ENCODE measurements at places on chromosomes 13 and 19.

GRCh38 chr13:31111136-31111535 lies 50.6 kb downstream of the HSPH1 start:
- DNase-seq: peak; percentile 66

DNA sequence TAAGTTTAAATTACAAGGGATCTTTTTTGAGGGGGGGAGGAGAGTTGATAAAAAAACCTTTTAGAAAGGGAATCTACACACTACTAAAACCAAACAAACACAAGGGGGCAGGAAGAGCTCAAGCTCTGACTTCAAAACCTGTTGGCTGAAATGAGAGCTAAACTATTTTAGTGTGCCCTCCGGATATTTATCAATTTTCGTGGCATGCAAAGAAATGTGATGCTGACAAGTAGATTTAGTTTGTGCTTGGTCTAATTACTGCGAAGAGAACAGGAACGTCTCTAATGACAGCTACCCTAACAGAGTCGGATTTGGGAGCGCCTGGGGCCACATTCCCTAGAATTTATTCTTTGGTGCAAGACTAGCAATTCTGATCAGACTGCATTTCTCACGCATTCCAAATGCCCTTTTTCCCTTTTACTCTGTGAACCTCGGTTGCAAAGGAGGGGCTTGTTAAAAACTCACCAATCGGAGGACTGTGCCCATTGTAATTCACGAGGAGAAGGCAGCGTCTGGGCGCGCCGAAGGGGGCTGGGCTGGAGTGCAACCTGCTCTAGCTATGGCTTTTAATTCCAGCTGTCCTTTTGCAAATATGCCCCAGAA lies 802 bp upstream of the FREM2 start:
- peak; percentile 13 for DNase-seq

DNA sequence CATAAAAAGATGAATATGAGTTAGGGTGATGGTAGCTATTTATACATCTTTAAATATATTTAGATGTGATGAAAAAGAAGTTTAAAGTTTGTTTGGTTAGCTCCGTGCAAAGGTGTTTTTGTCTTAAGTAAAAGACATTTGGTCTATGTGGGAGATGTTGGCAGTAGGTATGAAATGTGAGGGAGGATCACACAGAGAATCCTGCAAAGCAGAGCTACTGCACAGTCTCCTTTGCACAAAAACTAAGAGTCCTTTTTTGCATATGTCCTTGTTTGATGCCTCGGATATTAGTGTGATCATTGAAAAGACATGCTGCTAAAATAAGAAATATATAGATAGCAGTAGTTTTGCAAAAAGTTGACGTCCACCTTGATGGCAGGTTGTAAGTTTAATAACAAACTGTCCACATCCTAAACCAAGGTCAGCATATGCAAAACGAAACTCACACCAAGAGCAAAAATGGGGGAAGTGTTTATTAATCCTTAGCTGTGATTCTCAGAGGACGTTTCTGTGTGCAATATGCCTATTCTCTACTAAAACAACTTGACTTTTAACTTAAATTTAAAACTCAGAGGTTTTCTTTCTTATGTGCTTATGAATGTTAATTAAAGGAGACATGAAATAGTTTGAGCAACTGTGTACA lies 870.1 kb downstream of the PCDH9 start:
- DNase-seq: no peak

GRCh38 chr19:32816555-32817099 lies 52.9 kb downstream of the SLC7A9 start:
- no peak for DNase-seq

DNA sequence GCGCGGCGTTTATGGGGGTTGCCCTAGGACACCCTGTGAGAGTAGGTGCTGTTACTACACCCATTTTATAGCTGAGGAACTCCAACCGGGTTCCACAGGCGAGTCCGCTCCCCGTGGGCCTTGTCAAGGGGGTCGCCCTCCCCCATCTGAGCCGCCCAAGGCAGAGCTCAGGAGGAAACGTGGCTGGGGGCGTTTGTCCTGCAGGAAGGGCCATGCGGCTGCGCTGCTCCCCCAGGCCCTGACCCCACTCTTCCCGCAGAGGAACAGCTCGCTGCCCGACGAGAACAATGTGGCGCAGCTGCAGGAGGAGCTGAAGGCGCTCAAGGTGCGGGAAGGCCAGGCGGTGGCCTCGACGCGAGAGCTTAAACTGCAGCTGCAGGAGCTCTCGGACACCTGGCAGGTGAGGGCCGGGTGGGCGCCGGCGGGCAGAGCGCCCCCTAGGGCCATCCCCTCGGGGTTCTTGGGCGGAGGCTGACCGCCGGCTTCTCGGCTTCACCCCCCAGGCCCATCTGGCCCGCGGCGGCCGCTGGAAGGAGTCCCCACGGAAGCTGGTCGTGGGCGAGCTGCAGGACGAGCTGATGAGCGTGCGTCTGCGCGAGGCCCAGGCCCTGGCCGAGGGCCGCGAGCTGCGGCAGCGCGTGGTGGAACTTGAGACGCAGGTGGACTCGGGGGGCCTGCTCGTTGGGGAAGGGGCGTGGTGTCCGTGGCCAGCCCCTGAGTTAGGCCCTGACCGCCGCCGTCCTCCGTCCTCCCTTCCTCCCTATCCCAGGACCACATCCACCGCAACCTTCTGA lies 12.4 kb downstream of the PRR36 start:
- DNase-seq: no peak

GRCh38 chr13:91355099-91355825 lies 7.8 kb downstream of the MIR17HG start:
- no peak for DNase-seq

DNA sequence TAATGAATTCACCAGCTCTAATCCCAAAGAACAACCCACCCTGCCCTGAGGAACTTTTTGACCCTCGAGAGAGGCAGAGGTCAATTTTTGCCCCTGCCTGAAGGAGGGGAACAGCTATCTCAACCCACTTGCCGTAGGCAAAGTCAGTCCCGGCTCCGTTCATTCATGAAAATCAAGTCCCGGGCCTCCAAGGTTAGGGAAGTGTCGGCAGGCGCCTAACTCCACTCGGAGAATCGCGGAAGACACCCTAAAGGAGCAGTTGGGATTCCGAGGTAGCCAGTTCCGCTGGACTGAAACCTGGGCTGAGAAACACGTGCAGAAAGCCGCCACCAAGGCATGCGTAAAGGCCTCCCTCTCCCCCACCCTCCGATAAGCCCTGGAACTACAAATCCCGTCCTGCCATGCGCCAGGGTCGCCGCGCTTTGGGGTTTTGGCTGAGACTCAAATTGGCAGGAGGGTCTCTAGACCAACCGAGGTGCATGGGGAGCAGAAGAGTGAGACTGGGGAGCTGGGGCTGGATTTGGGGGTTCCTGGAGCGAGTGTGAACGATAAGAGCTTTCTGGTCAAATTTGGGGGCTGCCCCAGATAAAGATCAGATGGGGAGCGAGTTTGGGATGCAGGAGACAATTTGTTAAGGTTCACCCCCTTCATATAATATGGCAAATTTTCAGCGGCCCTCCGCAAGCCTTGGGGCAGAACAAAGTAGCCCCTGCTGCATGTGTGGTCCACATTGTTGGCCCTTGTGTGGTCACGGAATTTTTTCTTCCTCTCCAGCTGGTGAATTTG lies at the start of gene TNPO2:
TSS of gene TNPO2 (minus strand) at position 292 of the 786 bp plus-strand sequence. CDS start 2,955 bp downstream, outside the sequence.
- DNase-seq: peak; percentile 67

DNA sequence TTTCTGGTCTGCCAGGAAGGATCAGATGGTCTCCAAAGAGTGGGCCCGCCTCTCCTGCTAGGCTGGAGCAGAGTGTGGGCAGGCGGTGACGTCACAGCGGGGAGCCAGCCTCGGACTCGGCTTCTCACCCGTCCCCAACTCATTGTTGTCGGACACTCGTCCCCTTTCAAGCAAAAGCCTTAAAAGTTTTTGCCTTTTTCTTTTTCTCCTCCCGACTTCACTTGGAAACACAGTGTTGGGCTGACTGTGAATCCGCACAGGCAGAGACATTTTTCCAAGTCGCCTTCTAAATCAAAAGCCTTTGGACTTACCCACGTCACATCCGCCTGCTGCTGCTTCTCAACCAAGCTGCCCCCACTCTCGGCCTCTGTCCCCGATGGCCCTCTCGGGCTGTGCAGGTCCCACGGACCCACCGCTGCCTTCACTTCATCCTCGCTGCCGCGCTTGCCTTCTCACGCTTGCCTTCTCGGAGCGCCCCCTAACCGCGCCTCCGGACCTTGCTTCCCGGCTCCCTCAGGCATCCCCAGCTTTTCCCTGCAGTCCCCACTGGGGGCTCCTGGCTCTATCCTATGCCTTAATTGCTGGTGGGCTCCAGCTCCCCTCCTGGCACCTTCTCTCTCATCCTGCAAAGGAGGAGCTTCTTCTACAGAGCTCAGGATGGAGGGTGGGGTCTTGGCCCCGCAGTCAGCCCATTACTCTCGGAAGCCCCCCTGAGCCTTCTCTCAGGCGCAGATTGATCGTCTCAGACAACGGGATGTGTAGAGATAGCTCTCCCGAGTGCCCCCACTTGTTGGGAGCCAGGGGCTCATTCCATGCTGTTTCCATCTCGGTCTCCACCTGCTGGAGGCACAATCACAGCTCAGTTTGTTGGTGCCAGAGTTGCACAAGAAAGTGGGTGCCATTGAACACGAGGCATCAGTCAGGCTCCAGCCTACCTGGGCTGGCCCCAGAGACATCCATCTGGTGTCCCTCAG lies 3.9 kb upstream of the ZNF135 start:
- DNase-seq: peak; percentile 12

DNA sequence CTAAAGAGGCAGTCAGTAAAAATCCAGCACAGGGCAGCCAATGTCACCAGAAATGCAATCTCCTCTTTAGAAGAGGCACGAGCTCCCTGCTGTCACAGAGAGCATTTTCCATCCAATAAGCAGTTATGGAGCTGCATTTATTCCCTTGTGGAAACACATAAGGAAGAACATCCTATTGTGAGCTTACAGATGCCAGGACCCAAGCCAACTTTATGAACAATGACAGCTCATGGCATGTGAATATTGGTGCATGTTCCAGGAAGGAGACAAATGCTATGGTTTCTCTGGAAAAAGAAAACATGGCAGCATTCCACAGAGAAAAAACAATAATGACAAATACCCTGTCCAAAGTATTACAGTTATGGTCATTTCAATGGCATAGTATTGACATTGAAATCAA lies 955.6 kb downstream of the UQCRFS1 start:
- peak; percentile 2 for DNase-seq

GRCh38 chr19:1768248-1768647 lies 14.9 kb downstream of the ONECUT3 start:
- DNase-seq: no peak

DNA sequence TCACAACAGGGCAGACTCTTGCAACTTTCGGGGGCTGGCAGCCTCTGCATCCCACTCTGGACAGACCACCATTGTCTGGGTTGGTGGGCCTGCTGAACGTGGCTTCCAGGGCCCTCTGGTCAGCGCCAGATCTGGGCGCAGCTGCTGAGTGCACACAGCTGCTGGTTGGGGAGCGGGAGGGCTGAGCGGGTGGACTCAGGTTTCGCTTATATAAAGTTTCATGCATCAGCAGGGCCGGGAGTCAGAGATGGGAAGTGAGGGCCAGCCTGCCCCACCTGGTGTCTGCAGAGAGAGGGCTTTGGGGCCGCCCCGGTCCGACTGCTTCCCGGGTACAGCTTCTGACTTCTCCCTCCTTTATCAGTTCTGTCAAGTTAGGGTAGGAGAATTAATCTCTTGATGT lies 6.9 kb downstream of the ARHGEF7 start:
- no peak for DNase-seq

DNA sequence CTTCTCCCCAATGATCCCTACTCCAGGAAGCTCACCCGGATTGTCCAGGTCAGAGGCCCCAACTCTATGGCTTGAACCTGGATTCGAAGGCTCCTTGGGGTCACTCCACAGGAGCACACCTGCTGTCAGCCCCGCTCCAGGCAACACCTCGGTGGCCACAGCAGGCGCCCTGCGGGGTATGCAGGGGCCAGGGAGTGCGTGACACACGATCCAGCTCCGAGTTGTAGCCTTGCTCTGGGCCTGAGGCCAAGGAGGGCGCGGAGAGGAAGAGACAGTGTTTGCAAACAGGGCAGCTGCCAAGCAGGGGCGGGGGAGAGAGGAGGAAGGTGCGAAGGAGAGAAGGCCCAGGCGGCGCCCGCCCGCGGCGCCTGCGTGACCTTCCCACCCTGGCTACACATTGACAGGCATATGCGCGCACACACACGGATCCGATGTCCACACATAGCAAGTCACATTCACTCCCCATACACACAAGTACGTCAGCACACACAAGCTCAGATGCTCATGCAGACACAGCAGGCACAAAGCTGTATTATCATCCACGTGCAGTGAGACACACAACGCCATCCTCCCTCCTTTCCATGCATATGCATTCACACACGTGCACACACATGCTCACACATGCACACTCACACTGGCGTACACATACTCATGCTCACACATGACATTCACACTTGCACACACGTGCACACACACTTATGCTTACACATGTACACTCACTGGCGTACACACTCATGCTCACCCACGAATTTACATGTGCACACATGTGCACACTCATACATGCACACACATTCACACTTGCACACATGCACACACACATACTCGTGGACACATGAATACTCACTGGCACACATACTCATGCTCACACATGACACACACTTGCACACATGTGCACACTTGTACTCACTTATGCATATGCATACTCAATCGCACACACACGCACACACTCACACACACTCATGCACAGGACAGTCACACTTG lies 10.4 kb downstream of the SBK2 start:
- peak; percentile 83 for DNase-seq

GRCh38 chr13:26590951-26591350 lies 33.5 kb downstream of the WASF3 start:
- no peak for DNase-seq

DNA sequence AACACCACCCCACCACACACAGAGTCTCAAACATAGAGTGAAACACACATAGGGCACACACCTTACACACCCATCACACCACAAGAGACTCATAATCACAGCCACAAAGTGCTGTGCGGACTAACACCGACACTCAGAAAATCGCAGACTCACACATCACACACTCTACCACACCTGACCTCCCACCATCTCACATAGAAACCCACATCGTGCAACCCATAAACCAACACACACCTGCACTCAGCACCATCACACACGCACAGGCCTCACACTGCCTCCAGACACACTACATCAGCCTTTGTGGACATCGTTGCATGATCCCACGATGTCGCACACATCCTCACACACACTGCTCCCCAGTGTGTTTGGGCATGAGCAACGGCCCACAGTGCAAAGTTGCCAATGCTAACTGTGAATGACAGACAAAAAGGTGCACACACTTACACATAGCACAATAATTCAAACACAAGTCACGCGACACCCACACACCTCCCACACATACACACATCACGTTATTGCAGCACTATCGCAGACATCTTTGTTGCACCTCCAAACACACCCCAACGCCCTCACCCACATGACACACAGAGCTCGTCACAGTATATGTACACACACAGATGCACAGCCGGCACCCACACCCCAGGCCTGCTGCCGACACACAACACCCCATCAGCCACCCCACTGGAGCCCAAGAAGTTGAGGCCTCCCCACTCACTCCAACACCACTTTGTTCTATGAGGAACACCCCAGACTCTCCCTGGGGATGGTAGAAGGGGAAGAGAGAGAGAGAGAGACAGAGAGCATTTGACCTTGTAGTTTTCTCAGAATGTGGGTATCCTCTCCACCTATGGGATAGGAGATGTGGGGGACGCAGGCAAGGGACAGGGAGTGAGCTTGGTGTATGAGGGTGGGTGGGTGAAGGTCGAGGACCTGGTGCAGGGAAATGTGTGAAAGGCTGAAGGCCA lies 1.2 kb upstream of the ATP1A3 start:
- DNase-seq: no peak

GRCh38 chr19:17618281-17618903 lies 62.9 kb downstream of the COLGALT1 start:
- DNase-seq: no peak

All from fibroblast of pulmonary artery (primary cell).